ENCODE measurements at places on chromosomes 6 and 20.
A peak's percentile ranks its signal among the peaks of the same experiment; 100 is the strongest.

DNA sequence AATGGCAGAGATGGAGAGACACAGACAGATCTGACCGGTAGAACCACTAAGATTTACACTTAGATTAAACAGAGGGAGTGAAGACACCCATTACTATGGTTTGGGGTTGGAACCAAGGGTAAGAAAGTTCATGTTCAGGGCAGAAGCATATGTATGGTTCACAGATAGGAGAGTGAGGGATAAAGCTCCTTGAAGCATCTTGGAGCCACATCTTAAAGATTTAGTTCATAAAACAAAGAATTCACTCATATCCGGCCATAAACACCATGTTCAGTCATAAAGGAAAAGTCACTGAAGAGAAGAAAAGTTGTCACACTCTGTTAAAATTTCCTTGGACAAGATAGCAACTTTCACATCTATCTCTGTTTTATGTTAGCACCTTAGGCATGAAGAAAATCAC is 18.0 kb downstream of the STX7 start:
- no peak for DNase-seq

- DNase-seq: no peak
Observed at GRCh38 chr6:152049502-152049901, 242.0 kb downstream of the ESR1 start.

DNA sequence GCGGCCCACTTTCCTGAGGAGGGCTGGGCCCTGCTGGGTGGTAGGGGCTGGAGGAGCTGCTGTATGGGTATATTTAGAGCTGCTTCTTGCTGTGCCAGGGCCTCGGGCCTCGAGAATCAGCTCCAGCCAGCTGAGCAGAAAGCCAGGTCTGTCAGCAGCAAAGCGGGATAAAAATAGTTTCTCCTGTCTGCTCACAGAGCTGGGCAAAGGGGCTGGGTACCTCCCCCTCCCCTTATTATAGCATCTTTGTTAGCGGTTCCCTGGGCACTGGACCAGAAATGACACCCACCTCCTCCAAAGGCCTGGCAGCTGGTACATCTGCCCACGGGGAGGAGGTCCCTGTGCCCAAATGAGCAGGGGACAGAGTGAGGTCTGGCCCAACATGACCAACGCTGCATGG is 6.0 kb downstream of the SCRT2 start:
- no peak for DNase-seq

- no peak for DNase-seq
Observed at GRCh38 chr20:15113144-15113773, 775.8 kb upstream of the FLRT3 start.

DNA sequence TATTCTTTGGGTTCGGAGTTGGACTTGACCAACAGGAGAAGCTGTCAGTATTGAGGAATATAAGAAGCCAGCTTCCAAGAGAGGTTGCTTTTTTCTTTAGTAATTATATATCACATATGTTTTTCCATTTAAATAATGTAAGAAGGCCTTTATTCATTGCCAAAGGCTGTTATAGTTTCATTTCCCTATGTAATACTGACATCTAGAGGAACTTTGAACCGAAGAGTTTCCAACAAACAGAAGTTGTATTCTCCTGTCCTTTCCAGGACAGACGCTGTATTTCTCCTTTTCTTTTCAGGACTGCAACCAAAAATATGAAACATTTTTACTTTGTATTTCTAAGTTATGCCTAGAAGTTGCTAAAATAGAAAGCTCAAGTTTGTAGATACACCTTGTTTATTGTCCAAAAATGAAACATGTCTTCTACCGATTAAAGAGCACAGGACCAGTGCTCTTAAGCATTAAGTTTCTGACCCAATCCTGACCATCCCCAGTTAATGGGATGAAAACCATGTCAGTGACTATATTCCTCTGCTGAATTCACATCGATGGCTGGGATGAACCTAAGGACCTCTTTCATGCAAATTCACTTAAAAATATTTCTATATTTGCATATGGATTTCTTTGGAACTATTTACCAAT is 55.1 kb downstream of the MYLK4 start:
- peak; percentile 55 for DNase-seq

- DNase-seq: no peak
Observed at GRCh38 chr20:42483730-42484303, 705.9 kb downstream of the PTPRT start.

DNA sequence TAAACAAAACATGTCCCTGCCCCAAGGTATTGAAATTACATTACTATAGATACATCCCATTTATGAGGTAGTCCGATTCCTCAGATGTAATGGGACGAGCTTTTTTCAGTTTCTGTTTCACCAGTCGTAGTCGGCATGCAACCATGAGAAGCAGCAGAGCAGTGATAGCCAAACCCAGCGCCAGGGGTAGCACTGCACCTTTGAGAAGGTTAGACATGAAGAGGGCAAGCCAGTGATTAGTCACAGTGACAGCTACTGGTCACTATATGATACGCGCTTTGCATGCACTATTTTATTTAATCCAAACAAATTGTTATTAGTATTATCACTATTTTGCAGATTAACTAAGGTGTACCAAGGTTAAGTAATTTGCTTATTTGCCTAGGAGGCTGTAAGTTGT is 43.7 kb downstream of the LRP11 start:
- no peak for DNase-seq

DNA sequence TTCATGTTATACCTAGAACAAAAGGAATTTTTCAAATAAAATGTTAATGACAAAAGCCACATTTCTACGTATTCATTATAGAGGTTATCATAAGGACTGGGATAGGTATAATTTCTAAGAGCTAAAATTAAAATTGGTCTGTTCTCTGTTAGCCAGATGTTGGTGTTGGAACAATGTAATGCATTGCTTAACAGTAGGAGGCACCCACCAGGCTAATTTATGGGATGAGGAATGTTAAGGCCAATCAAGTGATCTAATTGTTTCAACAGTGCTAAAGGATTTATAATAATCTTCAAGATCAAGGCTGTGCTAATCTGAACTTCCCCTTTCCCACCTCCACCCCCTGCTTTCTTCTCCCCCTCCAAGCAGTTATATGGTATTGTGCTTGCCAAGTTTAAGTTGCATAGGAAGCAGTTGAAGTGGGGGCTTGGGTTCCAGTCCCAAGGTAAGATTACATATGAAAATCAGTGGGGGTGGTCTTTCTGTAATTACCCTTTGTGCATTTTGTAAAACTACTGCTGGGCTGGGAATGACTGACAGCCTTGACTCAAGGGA is 89.2 kb upstream of the BACH2 start:
- peak; percentile 30 for DNase-seq

- peak; percentile 46 for DNase-seq
Observed at GRCh38 chr6:55528624-55529023, 50.4 kb downstream of the HMGCLL1 start.

Data from fibroblast of mammary gland (primary cell).